ENCODE measurements at places on chromosomes 2 and 18.

- DNase-seq: no peak
Measured at GRCh38 chr2:164009756-164010337, 274.0 kb upstream of the FIGN start.

GRCh38 chr2:236367506-236368289, 103.5 kb upstream of the ASB18 start:
- DNase-seq: no peak

DNA sequence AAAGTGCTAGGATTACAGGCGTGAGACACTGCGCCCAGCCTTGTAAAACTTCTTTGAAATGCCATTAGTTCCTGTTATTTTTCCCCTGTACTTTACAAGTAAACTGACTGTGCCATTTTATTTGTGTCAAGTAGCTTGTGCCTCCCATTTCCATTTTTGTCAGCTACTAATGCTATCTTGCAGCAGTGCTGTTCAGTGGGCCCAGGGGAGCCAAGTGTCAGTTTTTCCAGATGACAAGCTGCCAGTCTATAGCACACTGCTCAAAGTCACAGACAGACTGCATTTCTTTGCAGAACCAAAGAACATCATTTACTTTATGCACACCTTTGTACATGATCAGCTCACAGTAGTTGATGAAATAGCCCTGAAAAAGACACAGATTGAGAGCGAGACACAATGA, 901.3 kb upstream of the CDH2 start:
- DNase-seq: no peak

GRCh38 chr2:64212801-64213321, 68.6 kb upstream of the PELI1 start:
- no peak for DNase-seq

- DNase-seq: no peak
Measured at GRCh38 chr2:48434101-48434500, 95.9 kb upstream of the STON1 start.

DNA sequence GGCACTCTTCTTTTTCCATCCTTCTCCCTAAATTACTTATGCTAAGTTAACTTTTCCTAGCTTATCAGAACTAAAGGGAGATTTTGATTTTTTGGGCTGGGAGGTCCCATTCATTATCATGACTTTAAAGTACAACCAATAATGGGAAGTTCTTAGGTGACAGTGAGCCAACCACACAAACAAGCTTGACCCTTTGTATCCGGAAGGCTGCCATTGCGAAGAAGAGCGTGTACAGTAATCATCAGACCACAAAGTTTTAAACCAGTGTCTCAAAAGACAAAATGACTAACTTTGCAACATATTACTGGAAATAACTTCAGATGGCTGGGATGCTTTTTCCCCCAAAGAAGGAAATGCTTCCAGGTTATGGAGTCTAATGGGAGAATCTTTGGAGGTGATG, 298.1 kb downstream of the TGIF1 start:
- no peak for DNase-seq

DNA sequence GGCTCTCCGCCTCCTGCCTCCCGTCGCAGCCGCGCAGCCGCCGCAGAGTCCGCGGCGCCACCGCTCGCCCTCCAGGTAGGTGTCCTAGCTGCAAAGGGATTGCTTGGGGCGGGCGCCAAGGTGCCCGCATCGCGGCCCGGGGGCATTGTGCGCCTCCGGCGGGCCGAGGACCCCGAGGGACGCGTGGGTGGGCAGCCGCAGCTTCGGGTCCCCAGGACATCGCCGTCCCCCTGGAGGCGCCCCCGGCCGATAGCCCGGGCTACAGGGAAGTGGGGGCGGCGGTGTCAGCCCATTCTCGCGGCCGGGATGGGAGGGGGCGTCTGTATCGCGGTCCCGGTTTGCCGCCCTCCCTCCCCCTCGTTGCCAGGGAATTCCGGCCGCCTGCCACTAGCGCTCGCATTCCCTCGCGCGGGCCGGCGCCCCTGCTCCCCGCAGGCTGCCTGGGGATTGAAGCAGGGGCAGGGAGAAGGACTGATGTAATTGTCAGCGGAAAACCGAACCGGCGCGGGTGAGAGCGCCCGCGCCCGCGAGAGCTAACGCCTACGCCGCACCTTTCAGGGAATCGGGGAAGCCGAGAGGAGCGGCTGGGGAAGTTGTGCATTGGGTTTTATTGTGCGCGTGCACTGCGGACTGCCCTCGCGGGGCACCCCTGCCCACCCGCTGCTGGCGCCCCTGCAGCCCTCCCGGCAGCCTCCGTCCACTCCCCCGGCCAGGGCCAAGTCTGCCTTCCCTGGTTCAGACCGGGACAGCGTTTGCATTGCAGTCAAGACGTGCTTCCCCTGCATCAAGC, 483 bp downstream of the OSBPL6 start:
- DNase-seq: peak; percentile 48

- DNase-seq: no peak
Measured at GRCh38 chr2:260507-261161, 3.2 kb downstream of the SH3YL1 start.

DNA sequence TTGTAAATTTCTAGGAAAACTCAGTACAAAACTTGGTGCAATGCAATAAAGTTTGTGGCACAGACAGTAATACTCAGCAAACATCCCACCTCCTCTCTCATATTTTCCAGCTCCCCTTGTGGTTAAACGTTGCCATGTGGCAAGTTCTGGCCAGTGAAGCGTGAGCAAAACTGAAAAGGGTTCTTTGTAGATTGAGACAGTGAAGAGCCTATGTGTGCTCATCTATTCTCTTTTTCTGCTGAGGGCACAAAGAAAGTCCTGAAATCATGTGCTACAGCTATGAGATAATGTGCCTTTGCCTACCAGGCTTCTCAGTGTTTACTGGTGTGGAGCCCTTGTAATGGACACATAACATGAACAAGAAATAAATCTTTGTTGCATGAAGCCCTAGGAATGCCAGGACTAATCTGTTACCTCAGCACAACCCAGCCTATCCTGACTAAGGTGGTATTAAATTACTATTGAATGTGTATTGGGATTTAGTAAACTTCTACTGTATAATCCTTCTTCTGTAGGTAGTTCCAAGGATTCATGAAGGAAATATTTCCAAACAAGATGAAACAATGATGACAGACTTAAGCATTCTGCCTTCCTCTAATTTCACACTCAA, 13.0 kb upstream of the TYMS start:
- no peak for DNase-seq

- peak; percentile 59 for DNase-seq
Measured at GRCh38 chr2:88307817-88308216, 137.7 kb downstream of the THNSL2 start.

- no peak for DNase-seq
Measured at GRCh38 chr18:62085756-62086155, 101.1 kb downstream of the PIGN start.

DNA sequence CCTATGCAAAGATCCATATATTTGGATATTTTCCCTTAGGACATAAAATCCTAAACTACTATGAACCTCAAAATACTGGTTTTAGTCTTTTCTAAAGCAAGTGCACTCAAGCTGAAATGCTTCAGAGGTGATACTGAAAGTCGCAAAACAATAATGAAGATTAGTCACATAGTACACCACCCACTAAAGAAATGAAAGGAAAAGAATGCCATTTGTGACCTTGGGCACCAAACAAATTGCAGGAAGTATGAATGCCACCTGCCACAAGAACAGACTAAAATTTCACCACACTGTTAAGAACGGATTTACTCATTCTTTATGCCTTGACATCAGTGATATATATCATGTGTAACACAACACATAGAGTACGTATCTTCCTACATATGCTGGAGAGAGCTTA, 161.5 kb downstream of the ZNF521 start:
- no peak for DNase-seq

- no peak for DNase-seq
Measured at GRCh38 chr18:39871961-39872360, 2083.1 kb upstream of the PIK3C3 start.

DNA sequence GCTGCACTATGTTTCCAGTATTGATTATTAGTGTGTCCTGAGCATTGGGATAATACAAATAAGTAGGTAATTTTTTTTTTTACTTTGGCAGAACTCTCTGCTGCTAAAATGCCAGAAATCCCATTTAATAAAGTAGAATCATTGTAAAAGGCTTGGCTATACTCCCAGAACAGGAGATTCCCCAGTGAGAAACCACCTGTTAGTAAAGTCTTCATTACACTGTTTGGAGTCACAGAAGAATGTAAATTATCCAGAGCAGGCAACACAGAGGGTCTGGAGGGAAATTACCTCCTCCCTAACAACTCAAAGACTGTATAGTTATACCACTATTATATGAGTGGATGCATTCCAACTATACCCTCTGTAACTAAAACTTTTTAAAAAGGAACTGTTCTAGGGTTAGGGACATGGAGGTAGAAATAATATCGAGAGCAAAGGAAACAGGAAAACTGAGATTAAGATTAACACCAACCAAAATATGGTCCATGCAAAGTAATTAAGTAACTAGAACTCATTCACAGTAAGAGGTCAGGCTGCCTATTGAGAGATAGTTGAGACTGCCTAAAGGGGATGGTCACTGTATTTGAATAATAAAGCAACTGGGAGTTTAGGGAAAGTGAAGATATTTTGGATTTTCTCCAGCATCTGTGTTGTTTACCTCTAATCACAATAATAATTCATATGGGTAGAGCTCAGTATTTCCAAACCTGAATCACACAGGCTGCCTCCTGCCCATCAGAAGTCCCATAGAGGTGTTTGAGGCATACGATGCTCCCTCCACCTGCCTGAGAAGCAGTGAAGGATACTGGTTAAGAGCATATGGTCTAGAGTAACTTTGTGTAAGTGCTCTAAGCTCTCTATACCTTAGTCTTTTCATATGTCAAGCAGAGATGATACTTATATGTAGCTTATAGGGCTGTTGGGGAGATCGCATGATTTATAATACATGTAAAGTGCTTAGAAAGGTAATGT, 34.4 kb downstream of the MAP2 start:
- no peak for DNase-seq

- no peak for DNase-seq
Measured at GRCh38 chr18:7821784-7822183, 254.7 kb downstream of the PTPRM start.

- DNase-seq: no peak
Measured at GRCh38 chr2:70456585-70457495, 96.8 kb downstream of the TGFA start.

DNA sequence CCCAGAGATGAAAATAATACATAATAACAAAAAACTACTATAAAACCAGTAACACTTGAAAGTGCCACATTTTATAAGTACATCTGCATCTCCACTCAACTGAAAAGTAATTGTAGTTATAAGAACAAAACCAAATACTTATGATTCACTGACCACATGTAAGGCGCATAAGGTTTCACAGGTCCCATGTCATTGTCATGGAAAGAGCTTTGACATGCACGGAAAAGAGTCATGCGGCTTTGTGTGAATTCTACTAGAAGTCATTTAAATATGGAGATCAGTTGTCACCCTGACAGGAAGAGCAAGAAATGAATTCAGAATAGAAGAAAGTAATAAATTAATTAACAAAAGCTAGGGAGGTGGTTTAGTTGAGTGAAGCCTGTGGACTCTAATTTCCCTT, 459.1 kb downstream of the CDH2 start:
- DNase-seq: no peak

GRCh38 chr2:229520691-229521096, 193.7 kb downstream of the DNER start:
- DNase-seq: no peak

DNA sequence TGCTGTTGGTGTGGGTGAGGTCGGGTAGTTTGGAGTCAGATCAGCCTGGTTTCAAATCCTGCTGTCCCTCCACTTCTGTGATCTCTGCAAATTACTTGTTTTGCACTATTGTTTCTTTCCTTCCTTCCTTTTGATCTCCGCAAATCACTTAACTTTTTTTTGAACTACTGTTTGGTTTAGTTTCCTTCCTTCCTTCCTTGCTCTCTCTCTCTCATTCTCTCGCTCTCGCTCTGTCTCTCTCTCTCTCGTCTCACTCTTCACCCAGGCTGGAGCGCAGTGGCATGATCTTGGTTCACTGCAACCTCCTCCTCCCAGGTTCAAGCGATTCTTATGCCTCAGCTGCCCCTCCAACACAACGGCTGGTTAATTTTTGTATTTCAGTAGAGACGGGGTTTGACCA, 141.6 kb upstream of the ITGA6 start:
- no peak for DNase-seq

GRCh38 chr2:113858764-113859163, 31.1 kb upstream of the ACTR3 start:
- no peak for DNase-seq

DNA sequence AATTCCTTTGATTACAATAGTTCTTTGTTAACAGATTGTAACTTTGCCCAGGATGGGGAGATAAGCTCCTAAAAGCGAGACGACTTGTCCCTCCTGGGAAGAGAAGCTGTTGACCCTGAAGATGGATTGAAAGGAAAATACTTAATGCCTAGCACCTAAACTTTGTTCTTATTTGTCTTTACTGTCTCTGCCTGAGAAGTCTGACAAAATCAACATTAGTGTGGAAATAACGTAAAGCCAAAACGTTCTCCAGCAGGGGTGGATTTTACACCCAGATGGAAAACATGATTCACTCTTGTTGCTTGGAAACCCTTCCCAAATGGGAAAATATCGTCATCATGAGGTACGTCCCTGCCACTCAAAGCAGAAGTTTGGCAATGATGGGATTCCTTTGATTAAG, 450.1 kb downstream of the SLC4A3 start:
- DNase-seq: no peak

DNA sequence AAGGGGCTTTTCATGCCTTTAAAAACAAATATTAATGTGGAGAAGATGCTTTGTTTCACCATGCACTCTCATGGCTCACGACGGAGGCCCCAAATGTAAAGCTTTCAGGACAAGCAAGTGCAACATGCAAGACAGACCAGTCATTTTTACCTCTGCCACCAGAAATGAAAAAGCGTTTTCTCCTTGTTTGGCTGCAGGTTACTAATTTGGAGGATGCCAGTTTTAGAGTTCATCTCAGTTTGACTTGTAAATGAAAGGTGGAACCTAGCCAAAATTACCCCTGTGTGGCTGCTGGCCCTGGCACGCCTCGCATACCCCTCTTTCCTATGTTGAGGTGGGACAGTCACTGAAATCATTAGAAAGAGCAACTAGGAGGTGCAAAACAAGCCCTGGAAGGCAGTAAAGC, 138.6 kb downstream of the BCL2 start:
- no peak for DNase-seq

GRCh38 chr18:58862851-58863538, 1.7 kb upstream of the ZNF532 start:
- no peak for DNase-seq

DNA sequence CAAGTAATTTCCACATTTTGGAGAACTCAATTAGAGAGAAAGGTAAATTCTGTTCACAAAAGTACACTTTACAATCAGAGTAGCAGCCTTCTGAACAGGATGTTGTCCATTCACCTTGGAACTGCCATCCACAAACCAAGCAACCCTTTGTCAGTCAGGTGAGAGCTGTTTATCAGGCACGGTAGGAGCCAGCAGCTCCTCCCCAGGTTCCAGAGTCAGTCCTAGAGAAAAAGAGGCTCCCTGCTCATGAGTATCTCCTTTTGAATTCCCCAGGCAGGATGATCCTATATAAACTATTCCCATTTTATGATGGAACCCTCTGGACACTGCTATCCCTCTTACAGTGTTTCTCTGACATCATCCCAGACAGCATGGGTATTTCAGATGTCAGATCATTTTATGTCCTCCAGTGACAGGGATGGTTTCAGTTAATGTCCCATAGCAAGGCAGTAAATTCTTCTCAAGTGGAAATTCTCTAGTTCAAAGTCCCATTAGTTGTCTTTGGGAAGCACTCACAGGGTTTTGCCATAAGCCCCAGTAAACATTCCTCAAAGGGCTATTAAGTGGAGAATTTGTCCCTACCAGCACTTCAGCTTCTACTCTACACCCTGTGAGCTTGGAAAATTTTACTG, 34.5 kb upstream of the CSRNP3 start:
- no peak for DNase-seq

Data from Calu3 (cell line).